ENCODE measurements at places on chromosomes 11 and 22.

DNA sequence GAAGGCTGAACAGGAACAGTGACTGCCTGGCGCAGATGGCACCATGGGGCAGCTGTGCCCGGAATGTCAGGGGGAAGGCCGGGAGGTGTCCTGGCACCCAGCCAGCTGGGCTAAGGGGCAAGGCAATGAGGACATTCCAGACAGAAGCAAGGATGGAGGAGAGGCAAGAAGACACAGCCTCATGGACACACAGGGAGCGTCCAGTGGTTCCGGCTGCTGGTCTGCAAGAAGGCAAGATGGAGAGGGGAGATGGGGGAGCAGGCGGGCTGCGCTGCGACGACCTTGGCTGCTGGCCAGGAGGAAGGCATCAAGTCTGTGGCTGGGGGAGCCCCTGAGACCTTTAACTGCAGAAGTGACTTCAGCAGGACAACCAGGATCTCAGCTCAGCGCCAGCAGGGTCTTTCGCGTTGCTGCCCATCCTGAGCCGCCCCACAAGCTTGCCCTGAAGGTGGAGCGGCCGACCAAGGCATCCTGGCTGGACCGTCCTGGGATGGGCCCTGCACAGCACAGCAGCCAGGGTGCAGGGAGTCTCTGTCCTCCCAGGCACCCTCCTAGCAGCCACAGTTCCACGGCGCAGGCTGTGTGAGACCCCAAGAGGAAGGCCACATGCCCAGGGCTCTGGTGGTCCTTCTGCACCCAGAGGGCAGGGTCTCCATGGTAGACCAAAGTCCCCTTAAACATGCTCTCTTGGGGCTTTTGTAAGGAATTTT lies 531.7 kb downstream of the BRD1 start:
- DNase-seq: no peak

GRCh38 chr22:39931251-39931650 lies 28.9 kb upstream of the TMA7B start:
- DNase-seq: no peak

DNA sequence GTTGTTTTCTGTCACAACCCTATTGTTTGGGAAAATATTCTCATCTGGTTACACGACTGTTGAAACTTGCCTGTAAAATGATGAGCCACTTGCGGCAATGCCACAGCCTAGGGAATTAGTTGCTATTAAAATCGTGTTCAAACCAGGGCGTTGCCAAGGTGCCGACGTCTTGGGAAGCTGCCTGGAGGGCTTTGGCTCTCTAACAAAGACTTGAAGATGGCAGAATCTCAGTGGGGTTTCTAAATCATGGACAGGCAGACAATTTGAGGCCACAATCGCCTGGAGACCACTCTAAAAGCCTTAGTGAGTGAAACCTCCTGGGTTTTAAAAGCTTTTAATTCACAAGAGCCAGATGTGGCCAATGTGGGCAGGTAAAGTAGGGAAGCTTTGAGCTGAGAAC lies 117.2 kb upstream of the BMAL1 start:
- DNase-seq: no peak

DNA sequence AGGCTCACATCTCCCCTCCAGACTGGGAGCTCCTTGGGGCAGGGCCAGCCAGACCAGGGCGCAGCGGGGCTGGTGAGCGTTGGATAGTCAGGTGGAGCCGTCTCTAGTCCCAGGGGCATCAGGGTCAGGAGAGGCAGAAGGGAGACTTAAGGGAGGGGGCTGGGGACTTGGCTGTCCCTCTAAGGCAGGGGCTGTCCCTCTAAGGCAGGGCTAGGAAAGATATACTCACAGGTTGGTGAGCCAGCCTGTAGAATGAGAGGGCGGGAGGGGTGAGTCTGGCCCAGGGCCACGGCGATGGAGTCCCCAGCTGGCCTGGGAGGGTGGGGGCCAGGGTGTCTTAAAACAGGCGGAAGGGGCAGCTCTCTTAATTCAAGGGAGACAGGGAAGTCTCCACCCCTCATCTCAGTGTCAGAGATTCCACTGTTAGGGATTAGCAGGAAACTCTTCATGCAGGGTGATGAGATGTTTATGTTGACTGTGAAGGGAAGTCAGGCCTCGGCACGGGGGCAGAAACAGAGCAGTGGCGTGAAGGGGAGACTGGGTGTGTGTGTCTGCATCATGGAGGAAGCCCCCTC lies 11.3 kb downstream of the P2RY2 start:
- DNase-seq: no peak

Data from foreskin melanocyte (primary cell).